Mesothelial cell of epicardium (in vitro differentiated cells): ENCODE measurements at places on chromosomes 2 and 18.

DNA sequence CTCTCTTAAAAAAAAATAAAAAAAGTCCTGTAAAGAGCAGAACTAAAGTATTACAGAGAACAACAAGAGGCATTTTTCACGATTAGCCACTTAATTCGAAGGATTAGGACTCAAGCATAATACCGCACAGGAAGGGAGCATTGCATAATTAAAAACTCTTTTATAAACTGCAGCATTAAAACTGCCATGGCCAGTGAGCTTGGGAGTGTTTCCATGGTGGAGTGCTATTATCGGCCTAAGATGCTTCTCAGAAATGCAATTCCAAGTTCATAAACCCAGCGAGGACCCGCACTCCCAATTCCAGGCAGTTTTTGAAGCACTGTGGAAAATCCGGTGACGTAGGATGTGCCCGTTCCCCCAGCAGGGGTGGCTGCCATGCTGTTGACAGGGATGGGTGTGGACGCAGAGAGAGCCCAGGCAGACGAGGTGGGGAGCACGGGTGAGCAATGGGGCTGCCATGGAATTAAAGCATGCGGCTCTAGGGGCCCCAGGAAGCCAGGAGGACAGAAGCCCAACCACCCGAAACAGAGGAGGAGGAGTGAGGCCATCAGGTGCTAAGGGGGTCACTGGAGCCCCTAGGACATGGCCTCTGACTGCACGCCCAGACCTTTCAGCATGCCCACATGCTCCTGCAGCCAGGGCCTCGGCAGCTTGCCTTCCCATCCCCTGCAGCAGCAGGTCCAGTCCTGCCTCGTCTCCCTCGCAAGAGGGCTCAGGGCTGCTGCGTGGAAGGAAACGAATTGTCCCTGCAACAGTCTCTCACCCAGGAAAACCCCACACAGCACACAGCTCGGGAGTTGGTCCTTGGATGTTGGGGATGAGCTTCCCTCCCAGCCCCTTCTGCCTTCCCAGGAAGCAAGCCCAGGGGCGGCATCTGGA is 233.4 kb downstream of the NDUFA10 start:
- DNase-seq: peak; percentile 28

GRCh38 chr2:8571301-8571791 is 110.5 kb upstream of the ID2 start:
- no peak for DNase-seq

DNA sequence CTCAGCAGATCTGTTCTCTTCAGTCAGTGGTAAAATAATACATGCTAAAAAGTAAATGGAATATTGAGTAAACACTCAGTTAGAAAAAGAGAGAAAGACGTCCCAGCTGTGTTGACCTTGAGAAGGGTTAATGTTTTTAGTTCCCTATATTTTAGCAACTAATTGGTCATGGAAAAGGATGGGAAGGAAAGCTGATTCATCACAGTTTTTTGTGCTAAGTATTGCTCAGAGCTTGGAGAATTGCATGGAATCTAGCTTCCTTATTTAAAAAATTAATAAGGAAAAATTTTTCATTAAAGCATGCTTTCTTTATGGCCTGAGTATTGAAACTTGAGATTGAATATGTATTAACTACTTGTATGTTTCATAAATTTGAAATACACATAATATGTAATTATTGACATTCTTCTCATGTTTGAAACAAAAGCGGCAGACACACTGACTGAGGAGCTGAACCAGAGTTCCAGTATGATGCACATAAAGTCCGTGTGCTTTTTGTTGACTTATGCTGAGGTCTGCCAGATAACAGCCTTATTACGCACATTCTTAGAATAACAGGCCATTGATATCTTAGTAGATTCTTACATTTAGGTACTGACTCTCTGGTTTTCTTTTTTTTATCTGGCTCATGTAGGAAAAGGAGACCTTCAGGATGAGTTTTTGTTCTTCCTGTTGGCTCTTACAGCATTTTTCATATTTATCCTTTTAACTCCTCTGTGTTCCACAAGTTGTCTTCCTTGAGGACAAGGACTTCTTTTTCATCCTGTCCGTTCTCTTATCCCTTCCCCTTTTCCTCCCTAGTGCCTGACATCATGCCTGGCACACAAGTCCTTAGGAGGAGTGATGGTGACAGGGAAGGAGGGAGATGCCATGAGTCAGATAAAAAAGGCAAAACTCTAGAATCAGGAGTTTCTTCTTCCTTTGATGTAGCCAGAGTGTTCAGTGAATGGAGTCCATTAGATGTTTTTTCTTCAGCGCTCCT is 194.1 kb downstream of the PTPRM start:
- DNase-seq: no peak

GRCh38 chr2:231655894-231656293 is 52.4 kb upstream of the PTMA start:
- DNase-seq: no peak

DNA sequence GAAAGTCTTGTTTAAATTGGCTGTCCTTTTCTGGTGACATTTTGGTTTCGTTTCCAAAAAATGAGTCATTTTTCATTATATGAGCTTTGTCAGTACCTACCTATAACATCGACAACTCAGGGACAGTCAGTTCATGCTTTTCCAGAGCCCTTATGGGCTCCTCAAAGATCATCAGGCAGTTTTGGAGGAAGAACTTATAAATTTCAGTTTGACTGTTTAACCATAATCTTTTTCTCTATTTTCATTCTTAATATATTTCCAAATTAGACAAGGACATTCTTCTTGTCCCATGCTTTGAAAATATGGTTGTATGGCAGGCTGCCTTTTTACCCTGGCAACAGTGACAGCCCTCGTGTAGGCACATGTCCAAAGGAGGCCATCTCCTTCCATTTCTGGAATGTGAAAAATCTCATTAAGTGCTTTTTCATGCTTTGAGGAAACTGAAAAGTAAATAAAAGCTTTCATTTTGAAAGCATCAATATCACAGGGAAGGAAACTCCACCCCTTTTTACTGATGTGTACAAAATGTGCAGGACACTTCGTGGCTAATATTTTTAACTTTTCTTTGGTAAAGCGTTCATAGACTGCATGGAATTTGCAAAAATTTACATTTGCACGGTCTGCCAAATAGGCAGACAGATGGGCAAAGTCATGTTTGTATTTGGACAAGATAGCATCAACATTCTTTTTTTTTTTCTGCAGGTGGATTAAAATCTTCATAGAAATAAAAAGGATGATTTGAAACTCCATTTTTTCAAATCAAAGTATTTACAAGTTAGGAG is 7.2 kb upstream of the PROC start:
- DNase-seq: no peak

DNA sequence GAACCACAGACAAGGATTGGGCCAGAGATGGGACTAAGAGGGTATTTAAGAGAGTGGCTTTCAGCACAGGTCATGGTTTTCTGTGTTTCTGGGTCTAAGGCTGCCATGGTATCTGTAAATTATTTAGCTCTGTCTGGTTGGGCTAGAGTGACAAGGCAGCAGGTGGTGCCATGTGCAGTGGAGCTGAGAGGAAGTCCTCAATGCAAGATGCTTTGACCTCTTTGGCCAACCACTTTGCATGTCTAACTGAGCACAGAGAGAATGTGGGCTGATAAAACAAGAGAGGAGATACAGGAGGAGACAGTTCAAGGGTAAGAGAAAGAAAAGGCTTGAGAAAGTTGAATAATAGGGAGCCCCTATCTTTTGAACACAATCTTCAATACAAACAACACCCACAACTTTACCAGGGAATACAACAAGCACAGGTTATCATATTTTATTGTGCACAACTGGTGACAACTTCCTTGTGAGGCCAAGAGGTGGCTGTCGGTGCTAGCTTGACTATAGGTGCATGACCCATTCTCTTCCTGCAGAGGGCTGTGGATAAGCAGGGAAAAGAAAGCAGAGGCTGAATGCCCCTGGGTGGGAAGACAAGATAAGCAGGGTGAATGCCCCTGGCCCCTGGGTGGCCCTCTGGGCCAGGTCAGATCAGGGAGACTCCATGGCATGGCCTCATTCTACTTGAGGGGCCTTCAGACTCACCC is 12.3 kb downstream of the FLACC1 start:
- DNase-seq: no peak

- no peak for DNase-seq
Observed at GRCh38 chr2:119841550-119841949, 81.8 kb downstream of the PTPN4 start.

- no peak for DNase-seq
Observed at GRCh38 chr18:68234676-68235075, 480.2 kb downstream of the TMX3 start.

- no peak for DNase-seq
Observed at GRCh38 chr18:30487962-30488361, 554.6 kb downstream of the DSC3 start.

GRCh38 chr2:80461505-80462197 is 157.1 kb upstream of the LRRTM1 start:
- no peak for DNase-seq

- DNase-seq: no peak
Observed at GRCh38 chr18:57982372-57983021, 61.5 kb upstream of the NEDD4L start.

DNA sequence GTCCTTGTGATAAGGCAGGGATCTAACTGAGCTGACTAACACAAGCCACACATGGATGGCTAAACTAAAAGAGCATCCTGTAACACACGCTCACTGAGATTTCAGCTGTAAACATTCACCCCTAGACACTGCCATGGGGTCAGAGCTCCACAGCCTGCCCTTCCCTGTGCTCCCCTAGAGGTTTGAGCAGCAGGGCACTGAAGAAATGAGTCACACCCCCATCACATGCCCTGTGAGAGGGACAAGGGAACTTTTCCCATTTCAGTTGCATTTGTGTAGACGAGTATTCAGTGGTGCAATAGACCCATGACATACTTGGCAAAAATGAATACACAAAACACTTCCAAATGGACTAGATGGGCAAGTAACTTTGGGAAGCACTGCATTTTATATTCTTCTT is 402.4 kb upstream of the LRRTM1 start:
- no peak for DNase-seq

- DNase-seq: no peak
Observed at GRCh38 chr2:224944707-224945547, 97.3 kb downstream of the DOCK10 start.

DNA sequence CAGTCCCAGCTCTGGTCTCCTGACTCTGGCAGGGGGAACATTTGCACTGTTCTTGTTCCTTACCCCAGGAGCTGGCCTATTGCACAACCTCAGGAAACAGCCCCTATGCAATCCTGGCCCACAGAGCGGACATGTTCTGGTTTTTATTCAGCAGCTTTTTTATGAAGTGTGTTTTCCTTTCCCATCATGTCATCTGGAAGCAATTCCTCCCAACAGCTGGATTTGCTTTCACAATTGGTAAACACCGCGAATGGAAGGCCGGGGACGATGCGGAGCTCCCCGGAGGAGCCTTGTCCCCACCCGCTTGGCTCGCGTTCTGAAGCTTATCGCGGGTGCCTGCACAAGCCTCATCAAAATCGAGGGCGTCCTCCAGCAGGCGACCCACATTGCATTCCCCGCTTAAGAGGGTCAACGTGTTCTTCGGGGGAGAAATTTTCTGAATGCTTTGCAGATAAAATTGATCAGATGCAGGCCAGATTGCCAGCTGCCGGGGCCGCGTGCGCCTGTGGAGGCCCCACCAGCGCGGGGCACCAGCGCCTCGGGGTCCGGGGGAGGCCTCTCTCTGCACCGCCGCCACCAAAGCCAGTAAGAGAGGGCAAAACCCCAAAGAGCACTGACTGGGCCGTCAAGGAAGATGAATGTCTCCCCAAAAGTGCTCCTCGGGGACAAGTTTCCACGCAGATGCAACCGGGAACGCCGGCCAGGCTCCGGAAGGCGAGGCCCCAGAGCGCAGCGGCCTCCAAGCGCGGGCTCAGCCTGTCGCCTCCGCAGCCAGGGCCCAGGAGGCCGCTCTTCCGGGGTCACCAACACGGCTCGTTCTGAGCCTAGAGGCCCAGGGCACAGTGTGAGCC is 60.3 kb upstream of the SP3 start:
- peak; percentile 62 for DNase-seq

- no peak for DNase-seq
Observed at GRCh38 chr18:9731380-9731779, 23.3 kb downstream of the RAB31 start.

GRCh38 chr18:39113790-39114189 is 1548.2 kb upstream of the CELF4 start:
- DNase-seq: no peak

DNA sequence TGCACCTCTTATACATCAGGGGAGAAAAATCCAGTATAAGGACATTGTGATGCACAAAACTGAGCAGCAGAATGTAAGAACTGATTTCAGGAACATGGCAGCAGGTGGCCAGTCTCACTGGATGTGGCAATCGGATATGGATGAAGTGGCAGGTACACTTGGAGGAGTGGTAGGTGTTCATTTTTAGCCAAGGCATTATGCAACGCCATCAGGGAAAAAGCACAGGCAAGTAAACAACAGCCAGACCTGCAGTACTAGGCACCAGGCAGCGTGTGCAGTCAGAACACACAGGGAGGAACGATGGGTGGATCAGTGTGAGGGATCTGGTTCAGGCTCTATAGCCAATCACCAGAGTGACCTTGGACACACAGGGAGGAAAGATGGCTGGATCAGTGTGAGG is 77.4 kb upstream of the GCFC2 start:
- no peak for DNase-seq

GRCh38 chr2:39492716-39493115 is 55.6 kb upstream of the MAP4K3 start:
- DNase-seq: no peak

GRCh38 chr2:169303579-169304305 is 58.6 kb downstream of the LRP2 start:
- no peak for DNase-seq

DNA sequence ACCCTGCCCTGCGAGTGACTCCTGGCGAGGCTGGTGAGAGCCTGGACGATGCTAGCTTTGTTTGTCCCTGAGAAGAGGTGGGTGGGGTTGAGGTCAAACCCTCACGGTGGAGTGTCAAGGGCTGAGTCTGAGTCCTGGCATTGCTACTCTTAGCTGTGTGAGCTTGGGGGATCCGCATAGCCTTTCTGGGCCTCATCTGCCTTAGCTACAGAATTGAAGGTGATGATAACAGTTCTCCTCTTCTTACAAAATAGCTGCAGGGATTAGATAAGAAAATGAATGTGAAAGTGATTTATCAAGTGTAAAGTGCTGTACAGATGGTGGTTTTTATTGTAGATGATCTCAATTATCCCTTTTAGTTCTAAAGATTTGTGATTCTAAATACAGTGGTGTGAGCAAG is 144.6 kb downstream of the LPIN1 start:
- DNase-seq: no peak

- no peak for DNase-seq
Observed at GRCh38 chr2:238440331-238440730, 13.6 kb downstream of the ASB1 start.

DNA sequence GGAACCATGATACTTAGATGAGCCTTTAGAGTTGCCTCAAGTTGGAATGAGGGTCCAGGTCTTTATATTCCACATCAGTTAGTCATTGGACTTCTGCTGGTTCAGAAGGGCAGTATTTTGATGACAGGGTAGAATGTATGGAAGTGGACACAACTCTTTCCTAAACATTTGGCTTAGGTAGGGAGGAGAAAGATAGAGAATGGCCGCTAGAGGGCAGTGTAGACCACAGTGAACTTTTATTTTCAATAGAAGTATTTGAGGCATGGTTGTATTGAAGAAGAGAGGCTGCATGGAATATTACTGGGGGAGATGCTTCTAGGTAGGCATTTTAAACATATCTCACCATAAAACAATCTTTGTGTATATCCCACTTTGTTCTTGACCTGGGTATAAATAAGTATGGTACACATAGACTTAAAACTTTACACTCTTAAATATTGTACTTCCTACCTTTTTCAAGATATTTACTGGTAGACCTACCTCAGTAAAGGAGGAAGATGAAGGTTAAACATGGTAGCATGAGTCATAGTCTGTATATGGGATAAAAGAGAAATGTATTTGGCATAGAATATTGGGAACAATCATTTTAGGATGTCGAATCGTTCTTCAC is 497.6 kb upstream of the FAM98A start:
- DNase-seq: peak; percentile 68

GRCh38 chr2:124639524-124639923 is 614.4 kb downstream of the CNTNAP5 start:
- no peak for DNase-seq
